ENCODE measurements at places on chromosomes 13 and 19.

DNA sequence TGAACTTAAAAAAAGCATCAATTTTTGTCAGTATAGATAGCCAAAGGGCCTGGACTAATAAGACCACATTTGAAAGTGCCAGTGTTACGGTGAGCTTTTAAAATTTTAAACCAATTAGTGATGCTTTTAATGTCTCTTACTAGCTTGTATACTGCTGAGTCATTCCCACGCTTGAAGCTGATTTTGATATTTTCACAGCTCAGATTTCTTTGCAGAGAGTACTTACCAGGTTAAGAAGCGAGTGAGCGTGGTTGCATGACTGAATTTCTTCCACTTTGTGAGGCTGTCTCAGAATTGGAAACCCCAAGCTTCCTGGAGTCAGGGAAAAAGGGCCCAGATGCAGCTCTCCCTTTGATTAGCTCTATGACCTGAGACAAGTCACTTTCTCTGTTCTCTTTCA lies 74.5 kb upstream of the NBEA start:
- H3K4me3 ChIP-seq, result no peak overlapping the region
- no peaks in the 10 kb centered on the region for H3K4me1 ChIP-seq
- H3K27me3 ChIP-seq, result no peaks in the 10 kb centered on the region

DNA sequence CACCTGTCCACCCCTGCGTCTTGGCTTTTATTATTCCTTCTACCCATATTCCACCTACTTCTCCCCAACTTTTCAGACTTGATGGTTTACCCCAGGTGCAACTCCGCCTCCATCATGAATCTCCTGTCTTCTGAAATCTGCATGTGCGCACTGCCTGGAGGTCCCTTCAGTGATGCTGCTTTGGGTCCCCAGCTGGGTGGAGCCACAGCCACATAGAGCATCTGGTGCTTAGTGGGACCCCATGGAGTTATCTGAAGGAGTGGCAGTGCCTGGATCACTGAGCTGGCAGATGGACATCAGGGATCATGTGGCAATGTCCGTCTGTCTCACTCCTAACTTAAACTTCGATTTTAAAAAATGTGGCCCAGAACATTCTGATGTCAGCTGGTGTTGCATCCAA lies 13.5 kb downstream of the ZNF536 start:
- H3K4me3 ChIP-seq, result no peak overlapping the region
- H3K27ac ChIP-seq, result no peak overlapping the region
- H3K36me3 ChIP-seq, result no peaks in the 10 kb centered on the region

DNA sequence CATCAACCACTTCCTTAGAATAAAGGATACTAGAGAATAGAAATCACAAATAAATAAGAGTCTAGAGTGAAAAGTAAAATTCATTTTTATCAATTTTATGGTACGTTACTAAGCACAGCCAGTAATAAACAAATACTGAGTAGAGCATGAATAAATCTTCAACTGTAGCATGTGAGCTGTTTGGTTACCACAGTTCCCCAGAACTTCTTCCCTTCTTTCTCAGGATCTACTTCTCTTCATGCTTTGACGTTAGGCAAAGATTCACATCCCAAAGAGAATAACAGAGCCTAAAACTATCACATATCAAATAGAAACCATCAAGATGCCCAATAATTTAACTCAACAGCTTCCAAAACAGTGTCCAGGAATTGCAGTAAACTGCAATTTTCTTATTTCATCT lies 7.4 kb downstream of the RUBCNL start:
- no peaks in the 10 kb centered on the region for H3K36me3 ChIP-seq
- DNase-seq, result no peak
- H3K4me3 ChIP-seq, result no peak overlapping the region
- H3K27ac ChIP-seq, result no peak overlapping the region

GRCh38 chr13:107170270-107170931 lies 602.5 kb upstream of the ARGLU1 start:
- no peak overlapping the region for H3K27ac ChIP-seq
- no peaks in the 10 kb centered on the region for H3K4me1 ChIP-seq
- H3K36me3 ChIP-seq, result no peaks in the 10 kb centered on the region
- H3K4me3 ChIP-seq, result no peak overlapping the region
- H3K27me3 ChIP-seq, result no peaks in the 10 kb centered on the region

DNA sequence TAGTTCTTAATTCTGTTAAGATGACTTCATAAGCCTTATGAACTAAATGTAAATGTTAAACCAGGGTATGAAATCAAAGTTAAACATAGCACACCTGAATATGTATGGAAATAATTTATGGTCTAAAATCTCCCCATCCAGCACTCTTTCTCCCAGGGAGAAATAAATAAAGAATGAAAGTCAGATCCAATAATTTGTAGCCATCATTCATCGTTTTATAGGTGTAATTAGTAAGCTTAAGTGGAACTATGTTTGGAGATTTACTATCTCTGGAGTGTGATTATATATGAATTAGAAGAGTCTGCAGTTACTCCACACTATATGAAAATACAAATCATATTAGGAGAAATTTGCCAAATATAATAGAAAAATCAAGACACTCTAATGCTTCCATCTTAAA lies 405.1 kb downstream of the DACH1 start:
- H3K27ac ChIP-seq, result no peak overlapping the region
- H3K27me3 ChIP-seq, result no peaks in the 10 kb centered on the region
- H3K4me3 ChIP-seq, result no peak overlapping the region
- H3K36me3 ChIP-seq, result no peaks in the 10 kb centered on the region

- no peak for DNase-seq
- H3K4me1 ChIP-seq, result no peaks in the 10 kb centered on the region
Measured at GRCh38 chr13:31963631-31964030, 67.9 kb upstream of the FRY start.

DNA sequence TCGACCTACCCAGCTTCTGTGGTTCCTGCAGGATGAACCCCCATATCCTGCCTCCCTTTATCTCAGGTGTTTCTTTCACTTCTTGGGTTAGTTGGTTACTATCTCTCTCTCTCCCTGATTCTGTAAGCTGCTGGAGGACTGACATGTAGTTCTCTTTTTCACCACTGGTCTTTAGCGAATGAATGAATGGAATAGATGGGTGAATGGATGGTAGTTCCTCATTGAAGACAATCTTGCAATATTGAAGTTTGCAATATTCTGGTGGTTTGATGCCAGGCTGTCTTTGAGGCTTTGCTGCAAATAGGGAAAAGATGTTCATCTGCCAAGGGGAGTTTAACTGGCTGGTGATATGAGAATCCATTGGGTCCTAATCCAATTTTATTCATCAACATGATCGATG lies 120.2 kb downstream of the UBL3 start:
- no peak for DNase-seq
- no peak overlapping the region for H3K4me3 ChIP-seq
- H3K4me1 ChIP-seq, result peaks cover 10% of the 10 kb centered on the region
- peaks cover 78% of the 10 kb centered on the region for H3K27me3 ChIP-seq
- no peak overlapping the region for H3K27ac ChIP-seq
- H3K36me3 ChIP-seq, result no peaks in the 10 kb centered on the region

DNA sequence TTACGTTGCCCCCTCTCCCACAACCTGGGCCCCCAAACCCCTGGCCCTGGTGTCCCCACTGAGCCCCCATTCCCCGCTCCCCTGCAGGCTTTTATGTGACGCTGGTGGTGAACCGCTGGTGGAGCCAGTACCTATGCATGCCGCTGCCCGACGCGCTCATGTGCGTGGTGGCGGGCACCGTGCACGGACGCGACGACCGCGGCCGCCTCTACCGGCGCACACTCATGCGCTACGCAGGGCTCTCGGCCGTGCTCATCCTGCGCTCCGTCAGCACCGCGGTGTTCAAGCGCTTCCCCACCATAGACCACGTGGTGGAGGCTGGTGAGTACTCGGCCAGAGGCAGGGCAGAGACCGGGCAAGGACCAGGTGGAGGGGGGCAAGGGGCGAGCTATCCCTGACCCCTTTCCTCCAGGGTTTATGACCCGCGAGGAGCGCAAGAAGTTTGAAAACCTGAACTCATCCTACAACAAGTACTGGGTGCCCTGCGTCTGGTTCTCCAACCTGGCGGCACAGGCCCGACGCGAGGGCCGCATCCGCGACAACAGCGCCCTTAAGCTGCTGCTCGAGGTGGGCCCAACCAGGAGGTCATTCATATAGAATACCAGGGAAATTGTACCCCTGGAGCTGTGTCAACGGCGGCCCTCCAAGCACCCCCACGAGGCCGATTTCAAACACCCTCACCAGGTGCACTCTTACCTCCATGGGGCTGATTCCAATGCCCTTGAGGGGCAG lies 3.0 kb downstream of the BEST2 start:
- peaks cover 2% of the 10 kb centered on the region for H3K36me3 ChIP-seq
- H3K4me3 ChIP-seq, result no peak overlapping the region
- peaks cover 3% of the 10 kb centered on the region for H3K4me1 ChIP-seq
- no peak overlapping the region for H3K27ac ChIP-seq
- peaks cover 39% of the 10 kb centered on the region for H3K27me3 ChIP-seq

DNA sequence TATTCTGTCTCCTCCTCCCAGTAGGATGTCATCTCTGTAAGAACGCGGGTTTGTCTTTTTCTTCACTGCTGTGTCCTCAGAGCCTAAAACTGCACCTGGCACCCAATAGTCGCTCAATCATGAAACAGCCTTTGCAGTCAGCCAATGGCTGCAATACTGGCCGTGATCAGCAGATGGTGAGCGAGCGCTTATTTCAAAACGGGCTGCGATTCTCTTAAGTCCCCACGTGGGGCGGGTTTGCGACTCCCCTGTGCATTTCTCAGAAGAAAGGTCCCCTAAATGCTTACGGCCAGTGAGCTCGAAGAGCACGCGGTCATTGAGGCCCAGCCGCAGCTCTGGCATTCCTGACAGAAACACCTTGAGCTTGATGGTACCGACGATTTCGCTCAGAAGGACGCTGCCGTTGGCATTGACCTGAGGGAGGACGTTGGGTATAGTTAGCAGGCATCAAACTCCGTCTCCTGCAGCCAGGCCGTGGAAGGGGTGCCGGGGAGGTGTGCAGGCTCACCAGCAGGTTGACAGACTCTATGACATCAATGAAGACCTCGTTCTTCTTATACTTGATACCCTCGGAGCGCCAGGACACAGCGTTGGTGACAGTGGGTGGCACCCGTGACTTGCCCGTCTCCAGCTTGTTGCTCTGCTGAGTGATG lies 6.0 kb downstream of the AP1M2 start:
- H3K27ac ChIP-seq, result no peak overlapping the region
- H3K4me1 ChIP-seq, result peaks cover 15% of the 10 kb centered on the region
- peaks cover 3% of the 10 kb centered on the region for H3K36me3 ChIP-seq
- no peaks in the 10 kb centered on the region for H3K27me3 ChIP-seq

GRCh38 chr19:30848636-30849425 lies 476.6 kb downstream of the ZNF536 start:
- no peaks in the 10 kb centered on the region for H3K36me3 ChIP-seq
- no peak for DNase-seq
- H3K4me3 ChIP-seq, result no peak overlapping the region
- peaks cover 24% of the 10 kb centered on the region for H3K27me3 ChIP-seq
- no peaks in the 10 kb centered on the region for H3K4me1 ChIP-seq
- no peak overlapping the region for H3K27ac ChIP-seq

DNA sequence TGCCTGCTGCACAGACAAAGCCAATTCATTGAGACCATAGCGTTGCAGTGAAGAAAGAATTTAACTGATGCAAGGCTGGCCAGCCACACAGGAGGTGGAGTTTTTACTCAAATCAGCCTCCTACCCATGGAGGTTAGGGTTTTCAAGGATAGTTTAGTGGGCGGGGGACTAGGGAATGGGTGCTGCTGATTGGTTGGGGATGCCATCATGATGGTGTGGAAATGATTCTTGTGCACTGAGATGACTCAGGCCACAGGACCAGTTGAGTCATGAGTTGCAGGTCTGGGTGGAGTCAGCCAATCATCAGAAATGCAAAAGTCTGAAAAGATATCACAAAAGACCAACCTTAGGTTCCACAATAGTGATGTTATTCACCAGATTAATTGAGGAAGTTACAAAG lies 359.6 kb downstream of the FOXO1 start:
- no peak for DNase-seq
- H3K4me3 ChIP-seq, result no peak overlapping the region
- peaks cover 7% of the 10 kb centered on the region for H3K27me3 ChIP-seq
- no peaks in the 10 kb centered on the region for H3K4me1 ChIP-seq

DNA sequence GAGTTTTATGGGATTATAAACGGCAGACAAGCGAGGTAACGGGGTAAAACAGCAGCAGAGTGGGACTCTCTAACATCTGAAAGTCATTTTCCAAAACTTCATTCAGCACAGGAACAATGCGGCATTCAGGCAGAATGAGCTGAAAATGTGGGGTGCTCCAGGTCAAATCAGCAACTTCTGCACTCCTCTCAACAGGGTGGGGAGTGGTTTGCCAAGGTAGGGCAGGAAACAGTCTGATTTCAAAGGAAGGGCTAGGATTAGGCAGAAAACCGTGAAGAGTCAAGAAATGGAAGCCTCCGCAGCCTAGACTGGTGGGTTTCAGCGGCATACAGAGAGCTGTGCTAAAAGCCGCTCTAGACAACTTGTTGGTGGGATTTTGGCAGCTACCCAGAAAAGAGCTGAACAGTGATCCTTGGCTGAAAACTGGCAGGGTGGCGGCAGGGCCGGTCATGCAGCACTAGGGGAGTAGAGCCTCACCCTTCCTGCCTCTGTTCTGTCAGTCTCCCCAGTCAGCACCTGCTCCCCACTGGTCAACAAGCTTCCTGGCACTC lies 154.2 kb upstream of the KLF12 start:
- no peaks in the 10 kb centered on the region for H3K27me3 ChIP-seq
- H3K4me3 ChIP-seq, result peak overlapping the region; percentile 78
- H3K27ac ChIP-seq, result peak overlapping the region; percentile 97

- peaks cover under 1% of the 10 kb centered on the region for H3K27me3 ChIP-seq
- H3K27ac ChIP-seq, result no peak overlapping the region
- no peak overlapping the region for H3K4me3 ChIP-seq
- no peak for DNase-seq
- H3K4me1 ChIP-seq, result peaks cover under 1% of the 10 kb centered on the region
Measured at GRCh38 chr19:43457809-43458208, 7.6 kb downstream of the LYPD3 start.

- H3K4me3 ChIP-seq, result no peak overlapping the region
- H3K27ac ChIP-seq, result no peak overlapping the region
- no peak for DNase-seq
Measured at GRCh38 chr13:34208336-34208735, 390.4 kb downstream of the RFC3 start.

DNA sequence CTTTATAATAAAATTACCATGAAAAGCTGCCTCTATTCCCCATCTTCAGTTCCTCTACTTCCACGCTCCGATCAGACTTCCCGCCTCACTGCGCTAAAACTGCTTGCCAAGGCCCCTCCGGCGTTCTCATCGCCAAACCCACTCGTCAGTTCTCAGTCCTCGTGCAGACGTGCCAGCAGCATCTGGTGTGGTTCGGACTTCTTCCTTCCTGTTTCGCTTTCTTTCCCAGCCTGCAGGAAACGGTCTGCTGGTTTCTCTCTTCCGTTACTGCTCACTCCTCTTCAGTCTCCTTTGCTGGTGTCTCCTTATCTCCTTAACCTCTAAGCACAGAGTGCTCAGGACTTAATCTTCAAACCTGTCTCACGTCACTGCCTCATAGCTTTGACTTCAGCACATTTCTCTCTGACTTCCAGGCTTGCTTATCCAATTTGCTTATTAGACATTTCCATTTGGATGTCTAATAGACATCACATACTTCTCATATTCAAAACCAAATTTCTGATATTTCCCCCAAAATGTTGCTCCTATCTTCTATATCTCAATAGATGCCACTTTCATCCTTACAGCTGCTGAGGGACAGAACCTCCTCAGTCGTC lies 40.3 kb downstream of the RCBTB2 start:
- H3K27me3 ChIP-seq, result no peaks in the 10 kb centered on the region
- peak; percentile 65 for DNase-seq
- H3K4me3 ChIP-seq, result no peak overlapping the region
- no peak overlapping the region for H3K27ac ChIP-seq

- no peak overlapping the region for H3K4me3 ChIP-seq
- peaks cover 4% of the 10 kb centered on the region for H3K36me3 ChIP-seq
- H3K4me1 ChIP-seq, result peaks cover 6% of the 10 kb centered on the region
- H3K27ac ChIP-seq, result no peak overlapping the region
- H3K27me3 ChIP-seq, result no peaks in the 10 kb centered on the region
- DNase-seq, result peak; percentile 23
Measured at GRCh38 chr19:3604987-3605343, 1.7 kb downstream of the TBXA2R start.

Measured in effector memory CD8-positive, alpha-beta T cell (primary cell).